ENCODE measurements at places on chromosomes 1 and 21.
A peak's percentile ranks its signal among the peaks of the same experiment; 100 is the strongest.

DNA sequence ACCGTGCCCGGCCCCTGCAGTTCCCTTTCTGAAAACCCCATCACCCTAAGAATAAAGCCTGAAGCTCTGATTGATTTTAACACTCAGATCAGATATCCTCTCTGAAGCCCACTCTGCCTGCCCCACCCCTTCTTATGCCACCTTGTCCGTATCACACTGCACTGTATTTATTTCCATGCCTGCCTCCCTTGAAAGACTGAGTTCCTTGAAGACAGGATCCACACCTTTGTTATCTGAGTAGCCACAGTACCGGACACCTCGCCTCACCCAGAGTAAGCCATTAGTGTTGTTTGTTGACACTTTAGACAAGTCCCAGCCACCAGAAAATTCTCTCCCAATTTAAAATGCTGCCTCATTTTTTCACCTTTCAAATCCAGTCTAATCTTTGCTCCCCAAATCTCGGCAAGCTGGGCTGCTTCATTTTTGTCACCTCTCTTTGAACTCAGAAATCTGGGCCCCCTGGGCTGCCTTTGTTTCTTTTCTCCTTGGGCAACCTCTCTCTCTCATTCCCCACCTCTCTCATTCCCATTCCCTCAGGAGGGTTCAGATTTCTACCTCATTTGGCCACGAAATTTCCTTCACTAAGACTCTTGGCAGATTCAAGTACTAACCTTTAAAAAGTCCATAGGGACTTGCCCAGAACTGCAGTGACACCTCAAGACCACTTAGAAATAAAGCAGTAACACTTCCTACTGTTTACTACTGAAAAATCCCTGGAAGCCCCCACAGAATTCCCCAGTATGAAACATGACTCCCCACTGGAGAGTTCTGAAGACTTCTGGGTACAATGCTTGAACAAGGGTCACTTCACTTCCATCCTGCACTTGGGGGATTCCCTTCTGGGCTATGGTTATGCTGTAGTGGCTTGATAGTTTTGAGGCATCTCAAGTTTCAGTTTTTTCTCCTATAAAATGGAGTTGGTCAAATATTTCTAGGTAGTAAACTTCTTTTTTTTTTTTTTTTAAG is 8.7 kb upstream of the PPP1R15B start:
- no peak for DNase-seq

DNA sequence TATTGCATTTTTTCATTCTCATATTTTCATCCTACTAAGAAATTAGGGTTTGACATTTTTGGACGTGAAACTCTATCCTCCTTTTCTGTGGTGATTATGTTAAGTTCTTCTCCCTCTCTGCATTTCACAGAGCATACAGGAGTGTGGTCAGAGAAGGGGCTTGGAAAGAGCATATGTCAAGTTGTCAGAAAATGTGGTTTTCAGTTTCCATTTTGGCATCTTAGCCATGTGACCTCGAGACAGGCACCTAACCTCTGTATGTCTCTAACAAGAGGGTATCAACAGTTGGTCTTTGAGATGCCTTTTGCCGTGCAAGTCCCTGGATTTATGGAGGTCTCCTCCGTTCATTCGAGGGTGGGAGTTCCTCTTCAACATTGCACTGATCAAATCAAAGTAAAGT is 140.7 kb downstream of the CYYR1 start:
- no peak for DNase-seq

DNA sequence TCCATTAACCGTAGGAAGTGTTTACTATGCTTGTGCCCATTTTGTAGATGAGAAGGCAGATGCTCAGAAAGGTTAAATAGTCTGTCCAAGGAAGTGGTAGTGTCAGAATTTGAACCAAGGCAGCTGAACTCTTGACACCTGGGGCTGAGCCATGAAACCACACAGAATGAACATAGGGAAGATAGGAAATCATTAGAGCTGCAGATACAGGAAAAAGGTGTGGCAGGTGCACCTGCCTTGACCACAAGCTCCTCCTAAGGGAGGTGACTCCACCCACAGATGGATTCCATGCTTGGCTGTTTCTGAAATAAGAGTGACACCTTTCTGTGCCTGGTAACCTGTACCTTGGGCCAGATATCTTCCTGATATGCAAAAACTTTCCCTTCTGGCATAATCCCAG is 69.9 kb upstream of the IGSF21 start:
- DNase-seq: no peak

DNA sequence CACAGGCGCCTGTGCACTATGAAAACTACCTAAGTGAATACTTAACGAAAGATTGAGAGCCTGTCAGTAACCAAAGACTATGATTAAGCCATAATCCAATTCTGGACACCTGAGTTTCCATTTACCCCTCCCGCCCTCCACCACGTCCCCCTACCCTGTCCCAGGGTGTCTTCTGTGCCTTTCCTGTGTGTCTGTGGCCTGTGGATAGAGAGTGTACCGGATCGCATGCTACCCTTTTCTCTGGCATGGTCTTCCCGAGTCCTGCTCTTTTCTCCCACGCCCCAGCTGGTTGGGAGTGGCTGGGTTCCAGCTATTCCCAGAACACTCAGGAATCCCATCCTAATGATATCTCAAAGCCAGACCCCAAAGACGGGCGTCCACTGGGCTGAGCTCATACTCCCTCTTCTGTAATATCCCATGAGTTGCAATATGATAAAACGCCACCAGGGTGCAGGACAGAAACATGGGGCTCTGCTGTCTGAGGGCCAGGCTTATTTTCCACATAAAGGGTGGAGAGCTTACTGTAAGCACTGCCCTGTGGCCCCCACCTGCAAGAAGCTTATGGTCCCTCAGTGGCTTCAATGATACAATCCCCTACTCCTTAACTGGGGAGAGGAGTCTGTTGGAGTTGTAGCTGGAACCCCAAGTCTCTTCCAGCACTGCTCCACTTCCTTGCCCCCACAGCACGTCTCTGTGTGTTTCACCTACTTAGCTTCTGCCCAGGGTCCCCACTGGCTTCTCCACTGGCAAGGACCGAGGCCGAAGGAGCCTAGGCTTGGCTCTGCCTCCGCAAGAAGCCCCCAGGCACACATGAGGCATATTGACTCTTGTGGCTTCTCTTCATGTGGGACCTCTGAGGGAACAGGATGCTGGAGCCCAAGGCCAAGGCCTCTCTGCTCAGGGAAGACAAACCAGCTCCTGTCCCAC is 17.6 kb upstream of the ALX3 start:
- no peak for DNase-seq

DNA sequence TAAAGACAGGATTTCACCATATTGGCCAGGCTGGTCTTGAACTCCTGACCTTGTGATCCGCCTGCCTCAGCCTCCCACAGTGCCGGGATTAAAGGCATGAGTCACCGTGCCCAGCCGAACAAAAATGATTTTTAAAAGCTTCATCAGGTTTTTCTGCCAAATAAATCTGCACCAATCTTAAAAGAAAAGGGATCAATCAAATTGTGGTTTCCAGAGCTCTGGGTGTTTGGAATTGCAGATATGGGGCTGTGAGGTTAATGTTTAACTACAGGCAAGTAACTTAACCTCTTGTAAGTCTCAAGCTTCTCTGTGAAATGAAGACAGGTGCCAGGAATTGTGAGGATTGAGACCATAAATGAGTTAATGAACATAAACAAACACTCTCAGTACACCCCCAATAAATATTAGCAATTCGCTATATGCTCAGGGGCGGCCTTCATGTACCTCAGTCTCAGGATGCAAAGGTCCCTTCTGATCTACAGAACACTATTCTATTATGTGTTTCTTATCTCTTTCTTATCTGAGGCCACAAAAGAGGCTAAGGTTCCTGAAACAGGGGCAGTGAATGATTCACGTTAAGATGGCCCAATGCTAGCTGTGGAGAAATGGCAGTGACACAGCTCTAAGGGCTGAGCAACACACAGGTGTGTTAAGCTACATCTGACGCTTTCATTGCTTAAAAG is 7.1 kb upstream of the GNPAT start:
- no peak for DNase-seq

DNA sequence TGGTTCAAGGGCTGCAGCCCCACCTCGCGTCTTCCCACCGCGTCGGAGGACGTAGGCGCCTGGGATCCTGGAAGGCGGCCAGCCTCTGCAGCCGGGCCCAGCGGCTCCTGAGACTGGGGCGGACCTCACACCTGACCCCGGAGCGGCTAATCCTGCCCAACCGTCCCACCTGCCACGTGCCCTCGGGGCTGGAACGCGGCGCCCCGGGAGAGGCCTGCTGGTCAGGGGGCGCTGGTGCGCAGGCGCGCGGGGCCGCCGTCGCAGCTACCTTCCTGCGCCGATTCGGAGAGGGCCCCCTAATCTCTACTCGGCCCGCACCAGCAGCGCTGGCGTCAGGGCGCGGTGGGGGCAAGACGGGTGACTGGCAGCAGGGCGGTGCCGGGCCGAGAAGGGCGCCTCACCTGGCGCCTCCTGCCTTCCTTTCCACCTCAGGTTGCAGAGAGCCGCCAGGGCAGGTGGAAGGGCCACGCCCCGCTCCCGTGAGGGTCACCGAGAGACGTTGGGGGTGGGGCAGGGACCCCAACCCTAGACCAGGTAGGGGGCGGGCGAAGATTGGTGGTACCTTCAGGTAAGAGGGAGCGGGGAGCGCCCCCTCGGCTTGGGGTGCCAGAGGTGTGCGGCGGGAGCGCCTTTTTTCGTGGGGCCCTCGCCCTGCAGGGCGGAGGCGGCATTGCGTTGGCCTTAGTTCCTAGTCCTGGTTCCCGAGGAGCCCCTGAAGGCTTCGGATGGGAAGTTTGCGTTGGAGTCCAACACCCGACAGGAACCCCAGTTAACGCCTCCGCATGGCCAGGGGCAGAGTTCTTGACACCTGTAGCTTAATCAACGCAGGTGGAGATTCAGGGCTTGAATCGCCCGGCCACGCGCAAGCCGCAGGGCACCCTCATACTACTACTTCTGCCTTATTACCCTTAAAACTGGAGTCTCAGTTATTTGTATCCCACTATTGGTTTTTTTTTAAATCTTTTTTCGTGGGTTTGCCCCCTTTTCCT is at the start of gene TDRD5:
Gene TDRD5, plus strand, starts transcription at position 241 of the 989 bp plus-strand sequence. CDS start 784 bp downstream, outside the sequence.
- no peak for DNase-seq

GRCh38 chr1:32392325-32392724 is 1.9 kb downstream of the BSDC1 start:
- DNase-seq: no peak

GRCh38 chr1:116577759-116578314 is 7.0 kb upstream of the CD58 start:
- DNase-seq: no peak

DNA sequence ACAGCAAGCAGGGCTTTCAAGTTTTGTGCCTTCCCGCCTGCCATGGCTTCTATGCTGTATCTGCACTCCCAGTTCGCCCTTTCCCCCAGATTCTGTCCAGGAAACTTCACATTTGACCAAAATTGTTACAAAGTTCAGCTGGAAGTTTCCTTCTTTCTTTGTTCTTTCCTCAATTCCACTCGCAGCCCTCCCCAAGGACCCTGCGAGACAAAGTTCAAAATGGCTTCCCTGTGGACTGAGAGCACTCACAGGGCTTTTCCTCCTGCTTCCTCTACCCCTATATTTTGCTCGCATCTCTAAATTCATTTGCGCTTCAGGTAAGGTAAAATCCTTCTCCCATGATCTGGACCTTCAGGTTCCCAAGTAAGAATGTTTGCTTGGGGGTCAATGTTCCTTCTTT is 1348.4 kb upstream of the B3GALT2 start:
- DNase-seq: no peak

DNA sequence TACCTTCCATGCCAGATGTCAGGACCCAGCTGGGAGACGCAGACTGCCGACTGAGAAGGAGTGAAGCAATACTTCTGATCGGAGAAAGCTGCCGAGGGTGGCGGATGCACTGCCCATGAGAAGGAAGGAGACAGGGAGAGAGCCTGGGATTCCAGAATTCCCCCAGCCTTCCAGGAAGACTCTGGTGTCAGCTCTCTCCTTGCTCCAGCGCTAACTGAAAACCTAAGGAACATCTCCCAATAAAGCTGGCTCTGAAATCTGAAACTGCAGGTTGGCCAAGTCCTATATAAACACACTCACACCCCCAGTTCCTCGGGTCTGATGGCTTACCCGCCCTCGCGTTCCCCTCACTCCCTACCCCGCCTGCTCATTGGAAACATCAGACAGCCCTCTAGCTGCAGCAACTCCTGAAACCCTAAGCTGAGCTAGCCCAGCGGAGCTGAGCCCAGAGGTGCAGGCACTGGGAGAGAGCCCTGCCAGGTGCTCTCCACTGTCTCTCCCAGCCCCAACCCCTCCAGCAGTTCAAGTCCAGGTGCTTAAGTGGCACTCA is 52.3 kb downstream of the PLEKHA6 start:
- no peak for DNase-seq

GRCh38 chr1:179012038-179012437 is 13.7 kb upstream of the FAM20B start:
- no peak for DNase-seq

DNA sequence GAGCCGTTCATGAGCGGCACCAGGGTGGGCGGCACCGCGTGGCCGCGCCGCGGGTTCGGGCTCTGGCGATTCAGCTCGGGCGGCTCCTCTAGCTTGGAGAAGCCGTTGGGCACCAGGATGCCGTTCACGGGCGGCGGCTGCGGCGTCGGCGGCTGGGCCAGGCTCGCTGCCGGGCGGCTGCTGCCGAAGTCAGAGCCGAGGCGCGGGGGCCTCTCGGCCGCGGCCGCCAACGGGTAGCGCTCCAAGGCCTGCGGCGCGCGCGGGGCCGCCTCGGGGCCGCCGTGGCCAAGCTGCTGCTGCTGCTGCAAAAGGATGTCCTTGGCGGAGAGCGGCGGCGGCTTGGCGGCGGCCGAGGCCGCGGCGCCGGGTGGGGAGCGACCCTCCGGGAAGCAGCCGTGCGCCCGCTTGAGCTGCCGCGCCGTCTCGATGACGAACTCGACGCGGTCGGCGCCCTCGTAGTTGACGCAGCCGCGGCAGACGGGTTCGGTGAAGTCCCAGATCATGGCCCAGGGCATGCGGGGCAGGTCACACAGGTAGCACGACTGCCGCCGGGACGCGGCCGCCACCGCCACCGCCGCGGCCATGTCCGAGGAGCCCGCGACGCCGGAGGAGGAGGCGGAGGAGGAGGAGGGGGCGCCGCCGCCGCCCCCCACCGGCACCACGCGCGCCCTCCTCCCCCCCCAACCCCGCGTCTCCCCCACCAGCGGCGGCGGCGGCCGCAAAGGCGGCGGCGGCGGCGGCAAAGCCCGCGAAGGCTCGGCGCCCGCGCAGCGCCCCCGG is 877 bp downstream of the IRF2BP2 start:
- peak; percentile 63 for DNase-seq
